ENCODE measurements at places on chromosomes 3 and 15. TPM values are rescaled to one million over a fixed set of nuclear protein-coding genes. Genes with fewer than 3 reads are reported as not detected.

The LTF gene
- polyA plus RNA-seq, result 0.02 TPM

The ARRDC4 gene
- 8.9 TPM for polyA plus RNA-seq

The FHIT gene
- 1.5 TPM for polyA plus RNA-seq

The RNU5B-1 gene
- polyA plus RNA-seq, result not detected

GRCh38 chr3:190699776-190700175 is 162.7 kb downstream of the GMNC start:
- no peak for DNase-seq

- peak; percentile 47 for DNase-seq
Measured at GRCh38 chr15:60656481-60656880, 177.5 kb upstream of the ICE2 start.

GRCh38 chr15:71055461-71055860 is 59.8 kb upstream of the THSD4 start:
- peak; percentile 59 for DNase-seq

DNA sequence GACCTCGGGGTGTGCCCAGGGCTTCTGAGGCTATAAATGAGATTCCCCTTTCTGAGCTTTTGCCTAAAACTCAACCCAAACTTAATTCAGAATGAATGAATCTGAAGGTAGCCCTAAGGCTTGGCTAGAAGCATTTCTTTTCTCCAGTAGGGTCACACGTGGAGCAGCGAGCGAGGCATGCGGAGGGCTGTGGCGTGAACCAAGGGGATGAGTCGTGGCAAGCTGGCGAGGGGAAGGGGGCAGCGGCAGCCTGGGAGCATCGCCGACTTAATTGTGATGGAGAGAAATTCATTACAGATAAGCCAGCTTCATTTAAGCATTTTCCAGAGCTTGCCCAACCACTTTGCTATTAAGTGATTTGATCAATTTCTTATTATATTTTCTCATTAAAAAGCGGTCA is 79.9 kb downstream of the CHSY1 start:
- DNase-seq, result no peak
